Stimulated activated CD8-positive, alpha-beta memory T cell treated with anti-CD3 and anti-CD28 coated beads, Interleukin-7, amount 100 ng/mL, for 1 hour (primary cell): ENCODE measurements at places on chromosomes 3 and 15.

DNA sequence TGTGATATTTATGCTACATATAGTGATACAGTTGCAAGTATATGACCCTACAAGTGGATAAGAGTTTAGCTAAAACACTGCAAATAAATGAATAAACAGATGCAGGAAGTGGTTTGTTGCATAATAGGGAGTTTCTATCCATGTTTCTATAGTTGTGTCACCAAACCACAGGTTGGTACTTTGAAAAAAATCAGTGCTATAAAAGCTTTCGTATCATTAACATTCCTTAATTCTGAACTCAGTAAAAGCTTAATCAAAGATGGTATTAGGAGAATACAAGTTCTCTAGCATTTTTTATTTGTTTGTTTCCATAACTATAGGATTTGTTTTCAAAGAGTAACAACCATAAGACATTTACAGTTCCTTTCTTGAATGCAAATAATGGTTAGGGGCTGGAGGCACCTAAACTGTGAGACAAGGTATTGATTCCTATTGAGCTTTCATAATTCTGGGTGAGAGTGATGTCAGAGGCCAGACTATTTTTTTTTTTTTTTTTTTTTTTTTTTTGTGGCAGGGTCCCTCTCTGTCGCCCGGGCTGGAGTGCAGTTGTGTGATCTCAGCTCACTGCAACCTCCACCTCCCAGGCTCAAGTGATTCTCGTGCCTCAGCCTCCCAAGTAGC, 29.6 kb downstream of the CPOX start:
- no peak for DNase-seq

DNA sequence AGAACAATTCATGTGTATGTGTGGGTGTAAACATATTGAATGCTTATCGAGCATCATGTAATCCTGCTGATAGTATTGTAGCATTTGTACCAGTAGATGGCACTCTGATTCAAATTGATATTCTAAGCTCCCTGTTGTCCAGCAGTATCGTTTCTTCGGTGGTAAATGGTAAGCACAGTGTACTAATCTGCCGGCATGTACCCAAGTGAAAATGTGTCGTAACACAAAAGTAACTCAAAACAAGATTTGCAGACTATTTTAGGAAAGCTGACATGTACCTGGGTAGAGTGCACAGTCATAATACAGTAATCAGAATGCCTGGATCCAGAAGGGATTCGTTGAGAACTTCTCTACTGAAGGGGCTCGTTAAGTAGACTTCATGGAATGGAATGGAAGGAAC, 31.7 kb upstream of the MNS1 start:
- DNase-seq: no peak

DNA sequence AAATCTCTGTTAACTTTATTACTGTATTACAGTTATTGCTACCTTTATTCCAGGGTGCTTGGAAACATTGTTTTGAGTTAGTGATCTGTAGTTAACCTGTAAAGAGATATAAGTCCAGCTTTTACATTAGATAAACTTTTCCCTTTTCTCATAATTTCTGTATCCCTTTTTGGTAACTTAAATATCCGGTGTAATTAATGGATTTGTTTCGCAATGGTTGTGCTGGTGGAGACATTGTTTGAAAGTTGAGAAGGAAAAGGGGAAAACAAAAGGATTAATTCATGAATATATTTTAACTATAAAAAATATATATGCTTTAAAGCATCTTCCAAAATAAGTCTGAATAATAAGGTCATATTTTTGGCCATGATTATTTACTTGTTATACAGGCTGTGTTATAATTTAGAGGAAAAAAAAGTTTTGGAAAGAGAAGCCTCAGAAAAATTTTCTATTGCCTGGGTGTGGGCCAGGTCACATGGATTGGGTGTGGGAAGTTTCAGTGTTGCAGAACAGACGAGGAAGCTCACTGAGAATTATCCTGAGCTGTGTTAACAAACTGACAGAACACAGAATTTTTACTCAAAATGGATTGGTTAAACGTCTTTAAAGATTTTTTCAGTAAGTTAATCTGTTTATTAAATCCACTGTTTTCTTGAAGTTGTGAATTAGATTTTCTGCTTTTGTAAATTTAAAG, 27.7 kb upstream of the IL20RB start:
- no peak for DNase-seq

GRCh38 chr3:176839901-176840300, 357.4 kb downstream of the TBL1XR1 start:
- no peak for DNase-seq

DNA sequence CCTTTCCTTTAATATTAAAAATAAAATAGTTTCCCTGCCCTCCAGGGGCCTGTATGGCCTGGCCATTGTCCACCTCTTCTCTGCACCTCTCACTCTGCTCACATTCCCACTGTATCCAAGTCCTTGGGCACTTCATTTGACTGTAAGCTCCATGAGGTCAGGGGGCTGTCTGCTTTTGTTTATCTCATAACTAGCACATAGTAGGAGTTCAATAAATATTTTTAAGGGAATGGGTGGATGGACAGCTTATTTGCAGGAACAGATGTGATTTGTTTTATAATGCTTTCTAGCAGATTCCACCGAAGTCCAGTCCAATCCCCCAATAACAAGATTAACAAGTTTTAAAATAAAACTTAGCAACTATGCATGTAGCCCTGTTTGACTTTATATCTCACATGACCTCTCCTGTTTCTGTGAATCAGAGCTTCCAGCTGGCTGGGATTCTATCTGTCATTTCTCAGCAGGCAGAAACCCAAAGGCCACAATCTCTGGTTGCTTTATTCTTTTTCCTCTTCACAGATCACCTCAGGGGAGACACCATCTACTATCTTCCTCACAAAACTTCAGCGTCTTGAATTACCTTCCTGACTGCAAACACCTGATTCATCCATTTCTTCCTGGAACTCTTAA, 123.0 kb upstream of the NR2F2 start:
- no peak for DNase-seq

GRCh38 chr3:183180110-183180783, 17.7 kb upstream of the LAMP3 start:
- no peak for DNase-seq

DNA sequence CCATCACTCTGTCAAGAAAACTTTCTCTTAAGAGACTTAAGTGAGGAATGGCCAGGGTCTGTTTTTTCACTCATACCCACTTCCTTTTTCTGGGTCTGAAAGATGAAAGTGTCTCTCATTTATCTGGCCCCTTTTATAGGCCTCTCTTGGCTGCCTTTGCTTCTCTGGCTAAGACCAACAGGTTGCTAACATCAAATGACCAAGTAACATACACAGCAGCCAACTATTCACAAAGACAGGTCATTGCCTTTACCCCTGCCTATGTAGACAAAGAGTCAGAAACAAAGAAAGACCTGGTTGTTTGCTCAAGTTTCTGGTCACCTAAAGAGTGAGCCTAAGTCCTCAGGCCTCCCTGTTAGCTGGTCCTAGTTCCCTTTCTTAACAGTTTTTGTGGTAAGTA, 24.0 kb upstream of the CSTA start:
- DNase-seq: no peak

- no peak for DNase-seq
Observed at GRCh38 chr3:37137516-37137915, 36.9 kb downstream of the LRRFIP2 start.

DNA sequence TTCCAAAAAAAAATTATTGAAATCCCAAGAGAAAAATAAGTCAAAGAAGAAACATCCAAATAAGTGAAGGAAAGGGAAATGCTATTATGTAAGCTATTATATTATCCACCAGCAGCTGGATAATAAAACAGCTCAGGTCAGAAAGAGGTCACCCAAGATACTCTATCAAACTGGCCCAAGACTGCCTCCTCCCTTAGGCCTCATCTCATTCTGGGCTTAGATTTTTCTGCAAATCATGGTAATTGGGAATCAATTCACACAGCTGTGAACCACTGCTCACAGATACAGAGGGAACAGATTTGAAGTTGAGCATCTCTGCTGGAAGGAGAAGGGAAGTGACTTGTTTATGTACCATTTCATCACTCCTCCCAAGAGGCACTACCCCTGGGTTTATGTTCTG, 294.6 kb upstream of the DPPA4 start:
- DNase-seq: no peak

- no peak for DNase-seq
Observed at GRCh38 chr3:105827959-105828358, 40.9 kb downstream of the CBLB start.

- DNase-seq: no peak
Observed at GRCh38 chr3:48896936-48897335, 1.7 kb downstream of the SLC25A20 start.

DNA sequence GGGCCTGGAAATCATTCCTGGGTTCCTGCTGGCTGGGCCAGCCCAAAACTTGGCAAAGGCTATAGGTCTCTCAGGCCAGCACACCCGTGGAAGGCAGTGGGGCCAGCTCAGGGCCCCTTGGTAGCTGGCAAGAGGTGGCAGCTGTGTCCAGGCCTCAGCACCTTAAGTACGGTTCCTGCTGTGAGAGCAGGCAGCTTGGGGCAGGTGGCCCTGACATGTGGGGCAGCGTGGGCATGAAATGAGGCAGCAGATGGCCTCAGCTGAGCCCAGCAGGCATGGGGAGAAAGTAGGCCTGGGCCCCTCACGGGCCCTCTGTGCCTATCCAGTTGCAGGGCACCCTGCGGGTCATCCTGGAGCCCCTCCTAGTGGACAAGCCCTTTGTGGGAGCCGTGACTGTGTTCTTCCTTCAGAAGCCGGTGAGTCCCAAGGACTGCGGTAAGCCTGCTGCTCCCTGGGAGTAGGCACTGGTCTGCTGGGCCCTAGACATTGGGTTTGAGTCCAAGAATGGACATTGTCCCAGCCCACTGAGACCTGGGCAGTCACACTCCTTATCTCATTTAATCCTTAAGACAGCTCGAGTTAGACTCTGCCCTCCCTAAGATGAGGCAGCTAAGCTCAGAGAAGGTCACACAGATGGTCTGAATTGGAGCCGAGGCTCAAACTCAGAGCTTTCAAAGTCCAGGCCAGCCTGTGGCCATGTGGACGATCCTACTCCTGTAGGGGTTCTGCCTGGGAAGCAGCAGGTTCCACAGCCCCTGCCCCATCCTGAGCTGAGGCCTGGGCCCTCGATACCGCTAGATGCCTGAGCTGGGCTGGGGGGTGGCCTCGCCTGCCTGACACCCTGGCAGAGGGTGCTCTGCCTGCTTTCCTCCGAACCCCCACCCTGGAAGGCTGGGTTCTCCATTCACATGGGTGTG, 25.5 kb downstream of the ESYT3 start:
- no peak for DNase-seq

GRCh38 chr3:177724020-177724638, 526.8 kb upstream of the TBL1XR1 start:
- no peak for DNase-seq

GRCh38 chr3:78868570-78868969, 899.2 kb downstream of the ROBO1 start:
- no peak for DNase-seq

DNA sequence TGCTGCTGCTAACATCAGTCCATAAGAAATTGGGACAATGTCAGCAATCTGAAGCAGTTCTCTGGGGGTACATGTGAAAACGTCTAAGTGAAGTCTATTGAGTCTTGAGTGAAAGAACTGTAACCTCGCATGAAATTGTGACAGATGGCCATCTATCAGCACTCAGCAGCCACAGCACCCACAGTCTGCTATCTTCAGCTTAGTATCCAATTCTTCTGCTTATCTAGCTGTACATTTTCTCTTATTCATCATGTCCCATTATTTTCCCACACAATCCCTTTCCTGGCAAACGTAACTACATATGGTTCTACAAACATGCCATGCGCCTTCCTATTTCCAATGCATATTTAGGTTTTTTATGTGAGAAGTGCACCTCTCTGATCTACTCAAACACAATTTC, 629.7 kb downstream of the NTRK3 start:
- DNase-seq: no peak

- no peak for DNase-seq
Observed at GRCh38 chr15:29542994-29543393, 273.4 kb upstream of the NSMCE3 start.

DNA sequence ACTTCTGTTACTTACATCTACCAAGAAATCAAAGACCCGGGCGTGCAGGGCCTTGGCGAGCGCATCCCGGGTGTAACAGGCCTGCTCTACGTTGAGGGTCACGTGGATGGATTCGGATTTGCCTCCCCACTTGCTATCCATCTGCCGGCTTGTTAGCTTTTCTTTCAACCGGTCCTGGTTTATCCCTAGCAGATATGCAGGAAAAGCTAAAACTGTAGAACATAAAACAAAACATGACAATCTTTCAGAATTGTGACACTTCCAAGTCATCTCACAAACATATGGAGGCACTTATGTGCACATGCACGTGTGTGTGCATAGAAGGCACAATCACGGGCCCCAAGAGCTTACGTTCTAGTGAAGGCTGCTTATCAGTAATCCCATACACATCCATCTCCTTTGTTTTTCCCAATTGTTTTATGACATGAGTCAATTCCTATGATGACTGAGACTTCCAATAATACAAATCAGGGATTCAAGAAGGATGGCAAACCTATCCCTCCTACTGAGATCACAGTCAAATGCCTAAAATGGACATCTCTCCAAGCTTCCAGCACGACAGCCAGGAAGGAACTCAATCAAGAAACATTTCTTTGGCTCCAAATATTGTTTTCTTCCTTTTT, 11.3 kb downstream of the LDHAL6B start:
- DNase-seq: no peak

DNA sequence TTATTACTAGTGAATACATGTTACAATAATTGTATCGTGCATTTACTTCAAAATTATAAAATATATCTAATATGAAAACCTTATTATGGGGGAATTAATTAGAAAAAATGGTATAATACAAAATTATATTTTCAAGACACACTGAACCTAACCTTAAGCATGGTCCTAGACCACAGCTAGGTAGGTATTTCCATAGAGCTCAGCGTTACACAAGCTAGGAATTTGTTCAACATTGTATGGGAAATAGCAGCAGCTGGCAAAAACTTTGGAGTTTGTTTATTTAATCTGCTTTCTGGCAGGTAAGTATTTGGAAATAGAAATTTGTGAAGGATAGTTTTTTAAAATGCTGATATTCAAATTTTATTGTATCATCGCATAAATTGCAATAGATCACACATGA, 52.9 kb downstream of the BCHE start:
- DNase-seq: no peak

DNA sequence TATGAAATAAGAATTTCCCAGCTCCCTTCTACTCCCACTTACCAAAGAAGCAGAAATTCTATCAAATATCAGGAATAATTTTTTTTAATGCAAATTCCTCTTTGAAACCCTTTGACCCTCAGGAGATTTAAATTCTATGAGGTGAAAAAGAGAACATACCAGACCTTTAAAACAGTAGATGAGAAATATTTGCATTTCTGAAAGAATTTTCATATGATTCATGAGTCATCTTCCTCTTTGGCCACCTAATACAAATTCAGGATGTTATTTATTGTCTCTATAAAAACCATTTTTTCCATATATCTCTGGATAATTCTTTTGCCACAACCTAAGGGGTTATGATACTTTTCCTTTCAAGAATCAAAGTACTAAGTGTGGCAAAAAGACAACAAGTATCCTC, 67.3 kb upstream of the ST3GAL6 start:
- DNase-seq: no peak

DNA sequence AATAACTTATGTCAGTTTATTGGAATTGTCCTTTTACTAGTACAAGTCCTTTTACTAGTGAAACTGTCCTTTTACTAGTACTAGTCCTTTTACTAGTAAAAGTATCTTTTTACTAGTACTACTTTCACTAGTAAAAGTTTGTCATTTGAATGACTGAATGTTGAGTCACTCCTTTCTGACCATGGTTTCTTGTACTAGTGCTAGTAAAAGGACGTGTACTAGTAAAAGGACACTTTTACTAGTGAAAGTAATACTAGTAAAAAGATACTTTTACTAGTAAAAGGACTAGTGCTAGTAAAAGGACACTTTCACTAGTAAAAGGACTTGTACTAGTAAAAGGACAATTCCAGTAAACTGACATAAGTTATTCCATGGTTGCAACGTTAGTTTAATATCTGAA, 96.3 kb downstream of the ZMAT3 start:
- DNase-seq: no peak

- DNase-seq: no peak
Observed at GRCh38 chr15:73897441-73898261, 24.3 kb downstream of the TBC1D21 start.
